ENCODE measurements at places on chromosomes 1 and 21. TPM values are rescaled to one million over a fixed set of nuclear protein-coding genes. Genes with fewer than 3 reads are reported as not detected.

Gene LAD1
- not detected for total RNA-seq

Gene MYBPH
- total RNA-seq, result not detected

Gene PERM1
- 0.31 TPM for total RNA-seq

Gene NFIA
- total RNA-seq, result 47.3 TPM

Gene HYI
- total RNA-seq, result 28.6 TPM

Gene ERI3
- 47.7 TPM for total RNA-seq

Gene FMO3
- 0.27 TPM for total RNA-seq

Gene ADAM30
- not detected for total RNA-seq

Gene PGLYRP4
- not detected for total RNA-seq

Gene ANGPTL3
- not detected for total RNA-seq

Gene HSD3B1
- not detected for total RNA-seq

Gene FAM78B
- 0.13 TPM for total RNA-seq

Gene KRTAP19-1
- total RNA-seq, result not detected

Gene RAB42
- 1.3 TPM for total RNA-seq

Gene RGS8
- total RNA-seq, result 0.17 TPM

Gene GRIK3
- total RNA-seq, result not detected

Gene CFHR5
- total RNA-seq, result not detected

Gene CACHD1
- 10.4 TPM for total RNA-seq

Gene CASQ1
- total RNA-seq, result 0.25 TPM

Gene MAN1A2
- total RNA-seq, result 45.1 TPM

Gene FALEC
- total RNA-seq, result not detected

Gene MTR
- total RNA-seq, result 39.1 TPM

Gene RGS7
- total RNA-seq, result 4.5 TPM

Gene KIF21B
- 2.6 TPM for total RNA-seq

Gene HAO2
- total RNA-seq, result not detected

Gene CLIC6
- 0.08 TPM for total RNA-seq

Gene DNAJC6
- total RNA-seq, result 24.7 TPM

Gene GBP6
- not detected for total RNA-seq

Gene MNDA
- not detected for total RNA-seq

Gene OR2T2
- total RNA-seq, result not detected

Gene ODF2L
- 26.7 TPM for total RNA-seq

Gene TMEM200B
- 15.4 TPM for total RNA-seq

Gene POFUT2
- total RNA-seq, result 72.4 TPM

Gene C8B
- total RNA-seq, result not detected

Gene VPS72
- total RNA-seq, result 70.5 TPM

Gene VANGL2
- total RNA-seq, result 8.0 TPM

Gene DMRTA2
- not detected for total RNA-seq

Gene TDRD5
- not detected for total RNA-seq

Gene ACTA1
- total RNA-seq, result 3.6 TPM

Gene KISS1
- 0.95 TPM for total RNA-seq

Gene CSMD2
- total RNA-seq, result 0.55 TPM

Gene SPATA17
- not detected for total RNA-seq

Gene FABP3
- total RNA-seq, result 51.8 TPM

Gene ITLN1
- total RNA-seq, result not detected

Gene GIPC2
- 0.10 TPM for total RNA-seq

Gene CD2
- total RNA-seq, result not detected

Gene NPR1
- total RNA-seq, result 0.27 TPM

Gene SWT1
- total RNA-seq, result 2.7 TPM

Gene CD1E
- total RNA-seq, result not detected

Gene UBL4B
- not detected for total RNA-seq
